ENCODE measurements at places on chromosomes 13 and 19.

DNA sequence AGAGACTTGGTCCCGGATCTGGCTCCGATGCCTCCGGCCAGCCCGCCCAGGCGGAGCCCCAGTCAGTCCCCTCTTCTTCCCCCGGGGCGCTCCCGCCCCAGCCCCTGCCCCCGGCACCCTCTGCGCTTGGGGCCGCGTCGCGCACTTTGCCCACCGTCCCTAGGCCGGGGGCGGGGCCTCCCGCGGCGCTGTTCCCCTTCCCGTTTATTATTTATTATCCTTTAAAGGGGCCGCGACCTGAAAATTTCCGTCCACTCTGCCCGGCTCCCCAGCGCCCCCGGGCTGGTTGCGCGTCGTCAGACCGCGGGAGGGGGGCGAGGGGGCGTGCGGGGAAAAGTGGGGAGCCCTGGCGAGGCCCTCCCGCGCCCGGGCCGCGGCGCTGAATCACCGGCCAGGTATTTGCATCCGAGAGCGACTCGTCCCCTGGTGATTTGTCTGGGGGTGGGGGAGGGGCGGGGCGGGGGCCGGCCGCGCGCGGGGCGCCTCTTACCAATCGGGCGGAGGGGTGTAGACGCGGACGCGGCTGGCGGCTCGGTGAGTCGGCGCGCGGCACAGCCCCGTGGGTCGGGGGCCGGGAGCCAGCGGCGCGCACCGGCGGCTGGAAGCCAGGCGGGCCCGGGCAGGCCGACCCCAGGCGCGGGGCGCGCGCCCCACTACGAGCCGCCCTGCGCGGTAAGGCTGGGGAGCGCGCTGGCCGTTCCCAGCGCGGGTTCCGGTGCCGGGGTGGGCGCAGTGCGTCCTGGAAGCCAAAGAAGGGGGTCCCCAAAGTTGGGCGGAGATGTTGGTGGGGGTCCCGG is at the start of gene ARID3A:
ARID3A (plus strand) TSS at position 510 of the 797 bp plus-strand sequence. CDS start 3,494 bp downstream, outside the sequence.
- DNase-seq, result peak; percentile 81

DNA sequence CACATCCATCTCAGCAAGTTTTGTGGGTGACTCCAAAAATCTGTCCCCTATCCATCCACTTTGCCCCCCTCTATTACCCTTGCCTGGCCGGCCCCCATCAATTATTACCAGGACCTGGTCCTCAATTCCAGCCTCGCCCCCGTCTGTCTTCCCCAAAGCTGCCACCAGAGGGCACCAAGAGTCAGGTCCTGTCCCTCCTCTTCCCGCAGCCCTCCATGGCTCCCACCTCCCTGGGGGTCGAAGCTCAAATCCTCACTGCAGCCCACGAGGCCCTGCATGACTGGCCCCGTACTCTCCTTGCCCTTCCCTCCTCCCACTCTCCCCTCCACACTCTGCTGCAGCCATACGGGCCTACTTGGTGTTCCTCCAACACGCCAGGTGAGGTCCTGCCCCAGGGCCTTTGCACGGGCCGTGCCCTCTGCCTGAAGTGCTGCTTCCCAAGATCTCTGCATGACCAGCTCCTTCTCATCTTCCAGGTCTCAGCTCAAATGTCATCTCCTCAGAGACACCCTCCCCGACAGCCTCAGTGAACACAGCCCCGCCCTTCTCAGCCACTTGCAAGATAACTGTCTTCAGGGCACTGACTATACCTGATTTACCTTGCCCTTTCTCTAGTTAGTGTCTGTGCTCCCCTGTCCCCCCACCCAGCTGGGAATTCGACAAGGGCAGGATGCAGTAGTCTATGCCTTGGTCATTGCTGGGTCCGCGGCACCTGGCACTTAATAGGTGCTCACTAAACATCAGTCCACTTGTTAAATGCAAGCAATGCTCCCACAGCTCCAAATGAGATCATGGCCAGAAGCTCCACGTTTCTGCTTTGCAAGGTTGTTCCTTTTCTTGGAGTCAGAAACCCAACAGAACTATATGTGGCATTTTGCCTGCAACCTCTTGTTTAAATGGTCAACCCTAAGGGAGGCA is 16.8 kb upstream of the SEMA6B start:
- DNase-seq, result peak; percentile 84

- DNase-seq, result no peak
Observed at GRCh38 chr13:68810660-68811059, 1297.0 kb upstream of the ATXN8OS start.

DNA sequence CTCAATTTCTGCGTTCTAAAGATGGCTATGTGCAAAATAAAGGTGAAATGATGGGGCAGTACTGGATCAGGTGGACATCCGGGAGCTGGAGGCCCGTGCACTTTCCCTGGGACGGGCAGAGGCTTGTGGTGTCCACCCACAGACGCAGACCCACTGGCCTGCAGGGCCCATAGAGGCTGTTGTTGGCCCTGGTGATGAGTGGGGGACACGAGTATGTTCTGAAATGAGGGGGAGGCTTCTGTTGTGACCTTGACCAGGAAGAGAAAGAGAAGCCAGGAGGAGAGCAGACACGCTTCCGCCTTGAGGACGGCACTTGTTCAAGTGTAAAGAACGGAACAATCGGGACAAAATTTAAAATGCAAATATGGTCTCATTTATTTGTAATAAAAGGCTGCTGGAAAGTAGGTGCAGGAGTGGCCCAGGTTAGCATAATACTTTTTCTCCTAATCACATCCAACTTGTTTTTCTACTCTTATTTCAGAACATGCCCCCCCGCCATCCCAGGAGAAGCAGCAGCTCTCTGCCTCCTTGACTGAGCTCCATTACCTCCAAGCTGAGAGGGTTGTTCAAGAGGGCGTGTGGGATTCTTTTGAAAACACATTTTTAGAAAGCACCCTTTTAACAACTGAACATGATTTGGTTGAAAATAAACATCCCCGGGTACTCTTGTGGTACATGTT is 27.1 kb downstream of the ATP11A start:
- DNase-seq, result no peak

GRCh38 chr19:4704317-4704673 is 19.3 kb downstream of the DPP9 start:
- DNase-seq, result no peak

GRCh38 chr13:103236213-103236612 is 170.0 kb upstream of the SLC10A2 start:
- no peak for DNase-seq

DNA sequence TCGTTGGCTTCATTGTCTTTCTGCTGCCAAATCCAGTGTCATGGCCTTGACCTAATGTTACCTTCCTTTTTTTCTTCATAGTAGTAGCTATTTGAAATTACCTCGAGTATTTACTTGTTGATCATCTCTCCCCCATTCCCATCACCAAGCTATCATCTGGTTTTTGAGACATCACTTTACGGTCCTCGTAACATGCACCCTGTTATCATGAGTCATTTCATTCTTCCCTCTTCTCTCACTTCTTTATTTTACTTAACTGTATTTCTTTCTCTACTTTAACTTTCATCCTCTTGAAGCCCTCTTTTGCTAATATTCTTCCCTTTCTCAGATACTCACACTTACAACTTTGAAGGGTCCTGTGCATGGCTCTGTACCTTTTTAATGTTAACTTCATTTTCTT is 31.8 kb downstream of the TPP2 start:
- DNase-seq, result no peak

DNA sequence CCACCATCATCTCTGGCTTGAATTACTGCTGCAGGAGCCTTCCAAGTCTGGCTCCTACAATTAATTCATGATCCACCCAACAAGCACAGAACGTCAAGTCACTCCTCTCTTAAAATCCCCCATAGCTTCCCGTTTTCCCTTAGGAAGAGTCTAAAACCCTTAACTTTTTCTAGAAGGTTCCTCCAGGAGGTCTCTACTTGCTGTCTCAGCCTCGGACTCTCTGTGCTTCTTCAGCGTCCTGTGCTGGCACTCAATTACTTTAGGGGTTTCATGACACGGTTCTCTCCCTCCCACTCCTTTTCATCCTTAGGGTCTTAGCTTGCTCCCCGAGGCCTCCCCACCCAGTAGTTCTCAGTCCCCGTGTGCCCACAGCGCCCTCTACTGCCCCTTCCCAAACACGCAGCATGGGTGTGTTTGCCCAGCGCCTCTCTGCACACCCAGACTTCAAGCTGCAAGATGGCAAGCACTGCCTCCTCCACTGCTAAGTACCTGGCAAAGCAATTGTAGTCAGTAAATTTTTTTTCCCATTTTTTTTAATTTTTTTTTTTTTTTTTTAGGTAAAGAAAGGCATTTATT is 25.8 kb upstream of the MAP3K10 start:
- DNase-seq, result peak; percentile 75

- DNase-seq, result no peak
Observed at GRCh38 chr19:38061294-38061693, 154.3 kb downstream of the SIPA1L3 start.

GRCh38 chr13:109779876-109780510 is 6.4 kb downstream of the IRS2 start:
- DNase-seq, result no peak

DNA sequence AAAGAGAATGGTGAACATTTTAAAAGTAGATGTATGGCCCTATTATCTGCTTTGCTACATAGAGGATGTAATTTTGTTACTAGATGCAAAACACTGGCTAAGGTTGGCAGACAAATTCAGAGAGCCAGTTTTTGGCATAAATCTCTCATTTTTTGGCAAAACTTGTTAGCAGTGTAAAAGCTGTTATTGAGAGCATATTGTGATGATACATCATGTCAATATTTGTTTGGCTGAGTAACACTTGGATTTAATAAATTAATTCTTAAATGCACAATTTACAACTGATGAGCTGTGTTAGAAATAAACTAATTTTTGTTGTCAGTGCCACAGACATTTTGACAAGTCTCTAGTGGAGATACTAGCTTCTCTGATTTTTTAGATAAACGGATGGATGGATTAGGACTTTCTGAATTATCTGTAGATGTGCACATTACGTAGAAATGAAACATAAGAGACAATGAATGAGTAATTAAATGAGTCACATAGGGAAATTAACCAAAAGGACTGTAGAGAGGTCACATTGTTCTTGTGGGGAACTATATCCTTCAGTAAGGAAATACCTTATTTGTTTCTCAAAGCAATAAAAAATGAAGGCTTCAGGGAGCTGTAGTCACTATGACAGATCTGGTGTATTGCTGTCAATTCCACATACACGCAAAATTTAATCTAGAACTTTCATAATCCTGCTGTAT is 17.4 kb downstream of the UFM1 start:
- no peak for DNase-seq

- DNase-seq, result no peak
Observed at GRCh38 chr19:40888191-40888590, 6.2 kb upstream of the CYP2A7 start.

GRCh38 chr13:25588336-25589060 is 216.7 kb downstream of the ATP8A2 start:
- no peak for DNase-seq

DNA sequence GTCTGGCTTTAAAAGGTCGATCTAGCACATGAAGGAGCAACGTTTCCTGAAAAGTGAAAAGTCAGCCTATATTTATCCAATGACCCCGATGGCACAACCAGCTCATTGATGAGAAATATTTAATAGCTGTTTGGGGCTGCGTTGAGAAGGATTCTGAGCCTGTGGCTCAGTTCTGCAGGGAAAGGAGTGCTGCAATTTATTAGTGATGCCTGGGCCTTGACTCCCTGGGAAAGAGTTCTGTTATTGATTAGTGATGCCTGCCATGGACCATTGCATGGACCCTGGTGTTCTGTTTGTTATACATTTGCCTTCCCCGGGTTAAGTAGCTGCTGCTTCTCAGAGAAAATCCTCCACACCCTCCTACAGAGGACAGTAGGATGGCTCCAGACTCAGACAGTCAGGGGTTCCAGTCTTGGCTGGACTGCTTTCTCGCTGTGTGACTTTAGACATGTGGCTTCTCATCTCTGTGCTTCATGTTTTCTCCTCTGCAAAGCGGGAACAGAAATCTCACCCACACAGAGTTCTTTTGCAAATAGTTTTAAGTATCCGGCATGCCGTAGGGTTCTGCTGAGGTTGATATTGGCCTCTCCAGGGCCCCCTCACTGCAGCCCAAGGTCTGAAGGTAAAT is 17.7 kb upstream of the PTPRS start:
- no peak for DNase-seq

GRCh38 chr19:40640744-40641143 is 39.6 kb downstream of the LTBP4 start:
- no peak for DNase-seq

DNA sequence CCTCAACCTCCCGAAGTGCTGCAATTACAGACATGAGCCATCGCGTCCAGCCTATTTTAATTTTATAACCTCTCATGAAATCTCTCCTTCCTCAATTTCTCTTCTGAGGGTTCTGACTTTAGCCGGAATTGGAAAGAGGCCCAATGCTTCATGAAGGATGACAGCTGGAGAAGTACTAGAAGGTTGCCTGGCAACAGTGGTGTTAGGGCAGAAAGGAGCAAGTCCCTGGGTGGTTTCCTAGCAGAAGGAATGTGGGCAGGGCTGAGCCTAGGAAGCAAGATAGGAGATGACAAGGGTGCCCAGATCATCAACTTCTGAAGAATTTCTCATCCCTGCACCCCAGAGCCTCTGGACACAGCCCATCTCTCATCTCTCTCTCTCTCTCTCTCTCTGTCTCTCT is 25.8 kb downstream of the CACNG6 start:
- no peak for DNase-seq

DNA sequence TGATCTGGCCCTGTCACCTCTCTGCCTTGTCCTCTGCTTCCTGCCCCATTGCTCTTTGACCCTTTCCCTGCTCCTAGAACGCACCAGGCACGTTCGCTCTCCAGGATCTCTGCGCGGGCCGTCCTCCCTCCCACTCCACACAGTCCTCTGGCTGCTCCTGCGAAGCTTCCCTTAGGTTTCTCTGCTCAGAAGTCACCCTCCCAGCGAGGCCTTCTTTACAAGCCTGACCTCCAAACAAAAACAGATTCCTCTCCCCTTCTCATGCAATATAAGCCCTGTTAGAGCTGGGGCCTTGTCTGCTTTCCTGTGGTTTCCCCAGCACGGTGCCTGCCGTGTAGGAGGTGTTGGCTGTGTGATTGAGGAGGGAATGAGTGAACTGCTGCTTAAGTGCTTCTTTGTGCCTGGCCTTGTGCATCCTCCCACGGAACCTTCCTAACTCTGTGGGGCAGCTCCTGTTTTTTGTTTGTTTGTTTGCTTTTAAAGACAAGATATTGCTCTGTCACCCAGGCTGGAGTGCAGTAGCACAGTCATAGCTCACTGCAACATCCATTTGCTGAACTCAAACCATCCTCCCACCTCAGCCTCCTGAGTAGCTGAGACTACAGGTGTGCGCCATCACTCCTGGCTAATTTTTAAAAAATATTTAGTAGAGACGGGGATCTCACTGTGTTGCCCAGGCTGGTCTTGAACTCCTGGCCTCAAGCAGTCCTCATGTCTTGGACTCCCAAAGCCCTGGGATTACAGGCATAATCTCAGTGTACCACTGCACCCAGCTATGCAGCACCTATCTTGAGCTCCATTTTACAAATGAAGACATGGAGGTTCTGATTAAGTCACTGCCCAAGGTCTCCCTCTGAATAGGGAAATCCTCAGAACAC is 82.0 kb downstream of the SIPA1L3 start:
- no peak for DNase-seq

Data from activated naive CD8-positive, alpha-beta T cell treated with anti-CD3 and anti-CD28 coated beads, Interleukin-2, amount 50 U/mL, for 24 hours (primary cell).